ENCODE measurements at places on chromosomes 5 and 9.

DNA sequence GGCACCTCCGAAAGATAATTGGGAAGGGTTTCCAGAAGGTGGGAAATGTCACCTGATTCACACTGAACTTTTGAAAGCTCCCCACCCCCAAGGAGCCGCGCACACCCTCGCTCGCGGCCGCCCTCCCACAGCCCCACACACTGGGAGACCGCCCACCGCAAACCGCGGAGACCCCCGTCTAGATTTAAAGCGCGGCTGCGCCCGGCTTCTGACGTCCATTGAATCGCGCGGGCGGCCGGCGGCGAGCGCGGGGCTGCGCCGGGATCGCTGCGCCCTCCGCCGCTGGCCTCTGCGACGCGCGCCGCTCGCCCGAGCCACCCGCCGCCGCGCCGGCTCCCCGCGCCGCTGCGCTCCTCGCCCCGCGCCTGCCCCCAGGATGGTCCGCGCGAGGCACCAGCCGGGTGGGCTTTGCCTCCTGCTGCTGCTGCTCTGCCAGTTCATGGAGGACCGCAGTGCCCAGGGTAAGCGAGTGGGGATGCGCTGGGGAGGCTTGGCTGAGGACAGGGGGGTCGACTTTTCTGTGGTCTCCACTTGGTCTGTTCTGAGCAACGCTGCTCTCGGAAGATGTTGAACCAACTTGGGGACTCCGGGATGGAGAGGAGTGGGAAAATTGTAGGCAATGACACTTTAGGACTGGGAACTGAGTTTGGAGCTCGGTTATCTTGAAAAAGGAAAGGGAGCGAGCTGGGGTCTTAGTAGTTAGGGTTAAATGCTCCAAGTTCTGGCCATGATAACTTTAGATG is at the start of gene FST:
FST (plus strand) TSS at position 214 of the 743 bp plus-strand sequence; CDS start at position 377, 163 bp downstream.
- DNase-seq: no peak

DNA sequence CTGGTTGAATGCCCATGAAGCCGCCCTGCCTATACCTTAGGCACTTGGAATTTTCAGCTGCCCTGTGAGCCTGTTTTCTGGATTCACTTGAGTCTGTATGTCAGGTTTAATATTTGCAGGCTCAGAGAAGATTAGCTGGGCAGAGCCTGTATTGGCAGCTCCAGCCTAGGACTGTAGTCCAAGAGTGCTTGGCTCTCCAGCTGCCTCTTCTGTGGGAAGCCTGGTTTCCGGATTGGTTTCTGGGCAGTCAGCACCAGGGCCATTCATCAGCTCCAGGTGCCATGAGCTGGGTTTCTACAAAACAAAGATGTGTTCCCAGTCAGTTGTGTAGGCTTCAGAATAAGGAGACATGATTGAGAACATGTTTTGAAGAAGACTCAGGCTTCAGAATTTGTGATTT is 90.1 kb downstream of the ARHGAP26 start:
- DNase-seq: no peak

GRCh38 chr5:2748861-2749513 is 2.5 kb downstream of the IRX2 start:
- no peak for DNase-seq

GRCh38 chr9:4855841-4856240 is 63.1 kb downstream of the RCL1 start:
- no peak for DNase-seq

GRCh38 chr5:81246697-81247096 is 13.6 kb downstream of the CKMT2 start:
- no peak for DNase-seq

DNA sequence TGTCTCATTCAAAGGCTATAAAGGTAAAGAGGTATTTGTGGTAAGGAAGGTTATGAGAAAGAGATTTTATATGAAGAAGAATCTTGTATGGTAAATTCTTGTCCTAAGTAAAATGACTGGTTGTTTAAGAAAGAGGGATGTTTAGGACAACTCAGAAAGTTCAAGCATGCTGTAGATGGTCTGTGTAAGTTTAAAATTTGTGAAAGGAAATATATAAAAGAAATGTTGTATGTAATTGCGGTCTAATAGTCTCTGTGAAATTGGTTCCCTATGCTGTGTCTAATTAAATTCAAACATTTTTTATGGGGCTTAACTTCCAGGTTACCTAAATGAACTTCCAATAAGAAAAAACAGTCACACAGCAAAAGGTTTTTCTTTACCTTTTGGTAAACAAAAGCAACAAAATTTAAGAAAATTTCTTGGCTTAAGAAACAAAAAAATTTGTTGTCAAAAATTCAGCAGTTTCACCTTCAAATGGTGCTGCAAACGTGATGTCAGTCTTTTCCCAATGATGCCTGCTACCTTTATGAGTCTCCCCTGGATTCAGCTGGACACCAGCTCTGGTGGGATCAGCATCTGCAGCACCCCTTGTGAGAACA is 83.0 kb upstream of the FCN1 start:
- DNase-seq: no peak

GRCh38 chr9:120532475-120532874 is 47.5 kb downstream of the CDK5RAP2 start:
- no peak for DNase-seq

Data from CD8-positive, alpha-beta T cell (primary cell).